Stimulated activated CD8-positive, alpha-beta memory T cell treated with anti-CD3 and anti-CD28 coated beads, Interleukin-4, amount 100 ng/mL, for 1 hour (primary cell): ENCODE measurements at places on chromosomes 6 and 20.

DNA sequence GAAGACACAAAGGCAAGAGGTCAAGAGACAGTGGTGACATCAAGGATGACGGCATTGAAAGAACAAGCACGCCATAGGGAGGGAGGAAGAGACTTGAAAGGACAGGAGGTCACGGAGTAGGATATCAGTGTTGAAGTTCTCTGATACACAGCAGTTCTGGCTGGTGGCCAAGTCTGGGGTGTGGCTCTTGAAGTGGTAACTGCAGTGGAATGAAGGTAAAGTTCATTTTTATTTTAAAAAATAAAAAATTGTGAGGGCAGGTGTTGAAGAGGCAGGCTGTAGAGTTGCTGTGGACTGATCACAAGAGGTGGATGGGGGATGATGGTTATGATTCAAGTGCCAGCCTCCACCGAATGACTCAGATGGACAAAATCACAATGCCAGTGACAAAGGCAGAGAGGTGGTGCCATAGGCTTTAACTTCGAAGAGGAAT lies 53.2 kb upstream of the BMP2 start:
- DNase-seq, result no peak

DNA sequence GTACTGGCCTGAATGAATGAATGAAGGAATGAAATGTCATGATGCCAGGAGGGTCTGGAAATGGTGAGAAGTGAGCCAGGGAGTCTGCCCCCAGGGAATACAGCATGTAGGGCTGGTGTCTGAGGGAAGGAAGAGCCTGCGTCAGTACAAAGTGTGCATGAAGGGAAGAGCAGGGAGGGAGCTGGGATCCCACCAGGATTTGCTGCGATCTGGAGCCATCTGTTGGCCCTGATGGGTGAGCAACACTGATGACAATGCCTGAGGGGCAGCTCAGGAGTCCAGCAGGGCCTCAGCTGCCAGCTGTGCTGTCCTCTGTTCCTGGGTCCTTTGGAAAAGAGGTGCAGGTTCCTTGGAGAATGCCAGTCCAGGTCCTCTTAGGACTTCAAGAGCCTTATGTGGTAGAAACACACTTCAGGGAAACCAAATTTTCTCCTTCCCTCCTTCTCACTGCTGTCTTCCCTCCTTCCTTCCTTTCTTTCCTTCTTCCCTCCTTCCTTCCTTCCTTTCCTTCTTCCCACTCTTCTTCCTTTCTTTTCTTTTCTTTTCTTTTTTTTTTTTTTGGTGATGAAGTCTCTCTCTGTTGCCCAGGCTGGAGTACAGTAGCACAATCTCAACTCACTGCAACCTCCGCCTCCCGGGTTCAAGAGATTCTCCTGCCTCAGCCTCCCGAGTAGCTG lies 11.5 kb downstream of the BPI start:
- DNase-seq, result no peak

- DNase-seq, result no peak
These were observed 61.2 kb upstream of the SIRPA start for GRCh38 chr20:1833728-1834726.

DNA sequence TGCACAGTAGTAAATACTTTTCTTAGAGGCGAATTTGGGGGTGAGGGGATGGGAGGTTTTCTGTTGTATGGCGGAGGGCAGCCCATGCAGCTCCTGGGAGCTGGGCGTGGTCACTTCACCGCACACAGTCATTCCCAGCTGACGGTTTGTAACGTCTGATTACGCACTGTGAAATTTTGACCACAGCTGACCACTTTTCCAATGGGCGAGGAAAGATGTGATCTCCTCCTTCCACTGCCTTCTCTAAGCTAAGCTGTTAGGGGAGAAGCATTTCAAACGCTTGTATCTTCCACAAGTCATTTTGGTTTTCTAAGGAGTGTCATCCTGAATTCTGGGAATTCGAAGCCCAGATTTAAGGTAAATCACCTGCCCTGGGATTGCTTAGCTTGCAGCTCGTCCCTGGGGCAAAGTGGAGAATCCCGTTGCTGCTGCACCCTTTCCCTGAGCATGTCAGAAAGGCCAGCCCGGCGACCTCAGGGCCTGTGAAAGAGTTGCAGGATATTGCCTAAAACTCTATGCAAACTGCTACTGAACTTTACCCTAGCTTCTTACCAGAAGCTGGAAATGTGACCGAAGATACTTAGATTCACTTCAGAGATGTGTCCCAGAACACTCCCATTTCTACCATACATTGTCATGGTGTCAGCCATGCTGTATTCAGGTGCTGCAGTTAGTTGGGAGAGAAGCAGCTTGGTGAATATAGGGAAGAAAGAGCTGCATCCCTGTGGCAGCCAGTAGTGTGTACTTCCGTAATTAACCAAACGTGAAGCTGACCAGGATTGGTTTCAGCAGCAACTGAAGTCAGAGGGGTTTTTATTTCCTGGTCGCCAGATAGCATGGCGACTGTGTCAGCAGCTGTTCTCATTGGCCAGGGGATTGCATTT lies 58.9 kb downstream of the RREB1 start:
- DNase-seq, result no peak
